ENCODE measurements at places on chromosomes 12 and 14.

DNA sequence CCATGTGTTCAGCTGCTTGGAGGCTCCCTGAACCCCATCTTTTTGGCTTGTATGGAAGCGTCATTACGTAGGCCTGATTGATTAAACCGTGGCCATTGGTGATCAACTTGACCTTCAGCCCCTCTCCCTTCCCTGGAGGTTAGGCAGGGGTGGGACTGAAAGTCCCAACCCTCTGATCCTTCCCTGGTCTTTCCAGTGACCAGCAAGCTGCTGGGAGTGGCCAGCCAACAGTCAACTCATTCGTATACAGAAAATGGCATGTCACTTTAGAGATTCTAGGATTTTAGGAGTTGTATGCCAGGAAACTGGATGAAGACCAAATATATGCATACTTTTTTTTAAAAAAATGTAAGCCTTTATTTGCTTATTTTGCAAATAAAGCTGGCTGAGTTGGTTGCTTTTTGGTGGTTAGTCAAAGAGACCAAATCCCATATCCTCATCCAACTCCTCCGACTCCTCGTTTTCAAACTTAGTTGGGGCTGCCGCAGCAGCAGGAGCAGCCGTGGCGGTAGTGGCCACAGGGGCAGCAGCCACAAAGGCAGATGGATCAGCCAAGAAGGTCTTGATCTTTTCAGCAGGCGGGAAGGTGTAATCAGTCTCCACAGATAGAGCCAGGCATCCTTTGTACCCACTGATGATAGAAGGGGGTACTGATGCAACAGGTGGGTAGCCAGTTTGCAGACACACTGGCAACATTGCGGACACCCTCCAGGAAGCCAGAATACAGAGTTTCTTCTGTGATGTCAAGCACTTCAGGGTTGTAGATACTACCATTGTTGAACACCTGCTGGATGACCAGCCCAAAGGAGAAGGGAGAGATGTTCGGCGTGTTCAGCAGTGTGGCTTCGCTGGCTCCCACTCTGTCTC lies 16.6 kb downstream of the NFKBIA start:
- no peak for DNase-seq

GRCh38 chr12:53807322-53807860 lies 55.6 kb upstream of the CISTR start:
- DNase-seq: peak; percentile 4

- no peak for DNase-seq
Measured at GRCh38 chr14:69288011-69288771, 28.2 kb downstream of the GALNT16 start.

- DNase-seq: peak; percentile 57
Measured at GRCh38 chr14:50794068-50794645, 36.8 kb downstream of the NIN start.

GRCh38 chr12:7450667-7451066 lies 6.7 kb upstream of the CD163L1 start:
- DNase-seq: no peak

- no peak for DNase-seq
Measured at GRCh38 chr12:114974826-114975639, 291.1 kb upstream of the TBX3 start.

- peak; percentile 42 for DNase-seq
Measured at GRCh38 chr14:68757618-68758081, 35.2 kb downstream of the ZFP36L1 start.

DNA sequence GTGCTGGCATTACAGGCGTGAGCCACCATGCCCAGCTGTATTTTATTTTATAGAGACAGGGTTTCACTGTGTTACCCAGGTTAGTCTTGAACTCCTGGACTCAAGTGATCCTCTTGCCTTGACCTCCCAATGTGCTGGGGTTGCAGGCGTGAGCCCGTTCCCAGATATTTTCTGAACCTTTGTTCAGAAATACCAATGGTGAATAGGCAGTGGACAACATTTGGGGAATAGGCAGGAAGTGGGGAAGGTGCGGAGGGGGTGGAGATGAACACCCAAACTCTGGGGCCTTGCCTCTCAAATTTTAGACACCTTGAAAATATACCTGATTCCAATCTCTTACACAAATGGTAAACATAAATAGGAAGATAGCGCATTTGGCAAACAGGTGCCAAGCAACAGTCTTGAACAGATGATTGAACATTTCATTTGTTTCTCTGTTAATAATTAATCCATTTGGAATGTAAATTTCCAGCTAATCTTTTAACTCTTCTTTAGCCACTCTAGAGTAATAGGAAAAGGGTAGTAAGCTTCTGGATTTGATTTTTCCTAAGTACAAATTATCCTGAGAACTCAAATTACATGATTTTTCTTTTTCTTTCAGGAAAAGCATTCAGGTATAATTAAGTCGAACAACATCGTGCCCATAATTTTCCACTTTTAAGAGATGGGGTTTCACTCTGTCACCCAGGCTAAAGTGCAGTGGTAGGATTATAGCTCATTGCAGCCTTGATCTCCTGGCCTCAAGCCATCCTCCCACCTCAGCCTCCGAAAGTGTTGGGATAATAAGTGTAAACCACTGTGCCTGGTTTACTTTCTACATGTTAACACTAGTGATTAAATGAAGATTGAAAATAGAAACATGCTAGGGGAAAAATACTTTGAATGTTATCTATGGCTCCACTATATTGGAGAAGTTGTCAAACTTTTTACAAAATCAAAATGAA lies 22.9 kb upstream of the RNF34 start:
- no peak for DNase-seq

- DNase-seq: no peak
Measured at GRCh38 chr12:70721656-70722357, 84.6 kb upstream of the PTPRB start.

DNA sequence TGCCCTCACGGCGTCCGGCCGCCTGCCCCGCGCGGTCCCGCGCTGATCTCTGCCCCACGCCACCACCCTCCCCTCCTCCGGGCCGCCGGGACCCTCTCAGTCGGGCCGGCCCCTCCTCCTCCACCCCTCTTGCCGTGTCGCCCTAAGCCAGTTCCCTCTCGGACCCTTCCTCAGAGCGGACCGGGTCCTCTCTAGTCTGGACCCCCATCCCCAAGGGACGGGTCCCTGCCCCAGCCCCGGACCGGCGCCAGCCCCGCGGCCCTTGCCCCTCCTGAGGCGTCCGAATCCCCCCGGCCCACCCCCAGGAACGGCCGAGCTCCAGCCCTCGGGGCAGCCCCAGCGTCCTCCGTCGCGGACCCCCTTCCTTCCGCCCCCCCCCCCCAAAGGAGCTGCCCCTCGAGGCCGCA lies 485 bp downstream of the PPP4R4 start:
- DNase-seq: no peak

- no peak for DNase-seq
Measured at GRCh38 chr14:76256545-76256944, 104.8 kb downstream of the GPATCH2L start.

DNA sequence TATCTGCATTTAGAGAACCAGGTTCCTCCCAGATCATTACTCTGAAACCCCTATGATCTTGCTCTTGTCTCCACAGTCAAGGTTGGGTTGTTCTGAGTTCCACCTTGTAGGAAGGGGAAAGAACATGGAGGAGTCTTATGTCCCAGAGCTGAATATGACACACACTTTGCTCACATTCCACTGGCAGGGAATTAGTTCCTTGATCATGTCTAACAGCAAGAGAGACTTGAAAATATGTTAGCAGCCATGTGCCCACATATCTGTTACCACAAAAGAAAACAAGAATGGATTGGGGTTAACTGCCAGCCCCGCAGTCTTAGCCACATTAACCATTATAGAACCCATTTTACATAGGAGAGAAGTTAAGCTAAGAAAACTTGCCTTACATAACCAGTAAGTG lies 71.1 kb upstream of the MDM1 start:
- no peak for DNase-seq

GRCh38 chr12:58919231-58920101 lies 838 bp downstream of the LRIG3 start:
- DNase-seq: peak; percentile 40

GRCh38 chr12:29739279-29739991 lies 44.3 kb downstream of the TMTC1 start:
- no peak for DNase-seq

DNA sequence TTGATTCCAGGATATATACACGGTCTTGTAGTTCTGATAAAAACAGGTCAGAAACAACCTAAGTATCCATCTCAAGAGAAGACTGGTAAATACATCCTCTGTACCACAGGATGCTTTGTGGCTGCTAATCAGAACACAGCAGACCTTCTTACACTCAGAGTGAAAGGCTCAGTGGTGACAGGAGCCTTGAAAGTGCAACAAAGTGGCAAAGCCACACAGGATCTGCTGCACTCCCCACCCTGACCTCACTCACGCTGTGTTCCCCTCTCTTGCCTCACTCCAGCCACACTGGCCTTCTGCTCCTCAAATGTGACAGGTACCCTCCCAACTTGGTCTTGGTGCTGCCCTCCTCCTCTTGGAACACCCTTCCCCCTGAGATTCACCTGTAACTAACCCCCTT lies 98.1 kb upstream of the GRIP1 start:
- no peak for DNase-seq

GRCh38 chr12:39033782-39034181 lies 128.4 kb upstream of the CPNE8 start:
- DNase-seq: no peak

DNA sequence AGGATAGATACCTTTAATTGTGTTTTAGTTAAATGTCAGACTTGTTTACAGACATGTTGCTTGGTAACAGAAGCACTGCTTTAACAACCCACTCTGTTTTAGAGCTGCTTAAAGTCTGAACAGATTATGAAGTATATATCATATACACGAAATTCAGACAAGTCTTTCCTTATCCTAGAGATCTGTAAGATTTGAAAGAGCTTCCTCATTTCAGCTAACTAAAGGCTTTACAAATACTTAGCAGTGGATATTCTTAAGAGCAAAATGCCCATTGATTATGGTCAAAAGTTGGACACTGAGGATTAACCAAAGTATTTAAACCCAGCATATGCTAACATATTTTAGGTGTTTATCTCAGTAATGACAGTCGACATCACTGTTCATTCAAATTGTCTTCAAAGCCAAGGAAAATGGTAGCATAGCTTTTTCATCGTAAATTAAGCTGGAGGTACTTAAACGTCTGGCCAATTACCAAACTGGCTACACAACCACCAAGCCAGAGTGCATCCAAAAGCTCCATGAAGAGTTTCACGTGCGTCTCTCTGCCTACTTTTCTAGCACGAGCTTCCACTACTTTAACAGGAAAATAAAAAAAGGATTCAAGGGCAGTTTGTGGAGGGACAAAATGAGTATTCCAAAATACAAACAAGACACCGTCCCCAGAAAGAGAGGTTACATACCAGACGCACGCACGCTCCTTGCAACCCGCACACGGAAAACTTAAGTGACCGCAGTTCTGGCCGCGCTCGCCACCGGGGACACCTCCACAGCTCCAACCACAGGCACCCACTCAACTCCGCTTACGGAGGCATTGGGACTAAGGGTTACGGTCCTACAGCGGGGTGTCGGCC lies 565 bp downstream of the CEP83 start:
- DNase-seq: peak; percentile 67

DNA sequence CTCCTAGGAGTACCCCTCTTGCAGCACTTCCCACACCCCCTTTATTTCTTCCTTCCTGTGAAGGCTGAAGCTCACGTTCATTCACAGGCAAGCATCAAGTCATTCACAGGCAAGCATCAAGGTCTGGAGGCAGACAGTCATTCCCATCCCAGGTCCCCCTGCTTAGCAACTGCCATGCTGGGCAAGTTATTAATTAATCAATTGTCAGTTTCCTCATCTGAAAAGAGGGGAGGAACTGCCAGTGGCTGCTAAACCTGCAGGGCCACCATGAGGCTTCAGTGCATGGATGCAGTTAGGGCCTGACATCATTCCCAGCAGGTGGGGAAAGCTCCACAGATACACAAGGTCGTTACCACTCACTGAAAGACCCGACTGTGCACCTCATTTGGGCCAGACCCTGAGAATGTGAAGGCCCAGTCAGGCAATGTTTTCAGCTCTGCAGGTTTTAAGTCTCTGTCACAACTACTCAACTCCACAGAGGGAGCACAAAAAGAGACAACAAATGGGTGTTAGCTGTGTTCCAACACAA lies 85.0 kb upstream of the GPR68 start:
- DNase-seq: no peak

DNA sequence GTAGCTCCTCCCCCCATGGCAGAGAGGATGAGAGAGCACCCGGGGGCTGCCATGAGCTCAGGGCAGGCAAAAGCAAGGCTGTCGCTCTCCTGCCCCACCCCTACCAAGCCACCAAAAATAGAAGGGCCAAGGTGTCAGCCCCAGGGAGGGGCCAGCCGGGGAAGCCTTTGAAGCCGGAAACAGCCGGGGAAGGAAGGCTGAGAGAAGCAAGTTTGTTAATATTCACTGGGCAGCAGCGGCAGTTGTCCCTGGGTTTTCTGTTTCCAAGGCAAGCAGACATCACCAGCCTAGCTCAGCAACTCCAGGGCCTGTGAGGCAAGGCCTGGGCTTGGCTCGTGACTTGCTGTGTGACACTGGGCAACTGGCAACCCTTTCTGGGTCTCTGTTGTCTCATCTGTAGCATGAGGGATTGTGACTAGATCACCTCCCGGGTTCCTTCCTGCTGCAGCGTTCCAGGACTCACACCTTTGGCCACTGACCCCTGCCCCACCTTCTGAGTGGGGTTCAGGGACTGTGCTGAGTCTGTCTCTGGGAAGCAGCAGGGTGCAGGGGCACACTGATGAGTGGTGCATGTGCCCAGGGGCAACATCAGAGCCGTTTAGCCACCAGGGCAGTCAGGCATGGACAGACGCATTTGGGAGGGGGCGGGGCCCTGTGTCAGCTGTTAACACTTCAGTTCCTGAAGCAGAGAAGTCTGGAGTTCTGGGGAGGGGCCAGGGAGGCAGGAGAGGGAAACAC lies 24.3 kb downstream of the SYNDIG1L start:
- no peak for DNase-seq

DNA sequence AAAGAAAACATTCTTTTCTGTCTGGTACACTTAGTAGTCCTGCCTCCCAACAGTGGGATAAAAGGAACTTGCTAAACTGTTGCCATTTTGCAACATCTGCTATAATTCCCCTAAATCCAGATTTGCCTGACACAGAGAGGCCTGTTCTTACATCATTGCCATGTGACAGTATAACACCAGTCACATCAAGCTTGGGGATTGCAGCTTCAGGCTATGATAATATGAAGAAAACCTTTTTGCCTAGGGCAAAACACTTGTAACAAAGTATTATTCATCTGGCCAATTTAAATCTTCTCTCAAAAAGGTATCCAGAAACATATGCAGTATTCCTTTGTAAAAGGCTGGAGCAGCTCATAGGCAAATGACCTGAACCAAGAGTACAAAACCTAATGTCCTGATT lies 80.9 kb upstream of the OTX2 start:
- DNase-seq: no peak

DNA sequence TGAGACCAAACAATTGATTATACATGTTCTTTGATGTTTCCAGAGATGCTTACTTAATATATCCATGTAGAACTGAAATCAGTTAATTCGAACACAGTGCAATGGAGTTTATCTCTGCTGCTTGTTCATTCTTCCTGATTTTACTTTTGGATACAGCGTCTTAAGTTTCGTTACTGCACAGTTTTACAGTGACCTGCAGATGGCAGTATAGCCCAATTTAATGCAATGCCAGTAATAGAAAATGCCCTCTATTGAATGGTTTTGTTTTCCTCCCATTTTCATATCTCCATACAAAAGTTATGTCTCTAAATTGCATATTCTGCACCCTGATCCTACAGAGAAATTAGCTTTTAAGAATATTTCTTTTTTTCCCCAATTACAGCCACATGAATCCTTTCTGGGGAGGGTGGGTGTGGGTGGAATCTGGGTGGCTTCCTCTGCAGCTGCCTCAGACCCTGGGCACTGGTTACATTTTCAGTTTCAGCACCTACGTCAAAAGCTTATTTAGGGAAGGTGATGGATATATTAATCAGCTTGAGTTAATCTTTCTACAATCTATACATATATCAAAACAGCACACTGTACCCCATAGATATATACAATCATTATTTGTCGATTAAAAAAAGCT lies 101.1 kb upstream of the DCD start:
- DNase-seq: peak; percentile 78

- DNase-seq: no peak
Measured at GRCh38 chr14:95304342-95304741, 15.4 kb downstream of the CLMN start.

Data from erythroblast (primary cell).